Urinary bladder (tissue), 4 donors: ENCODE measurements at places on chromosomes 2 and 18. TPM values are rescaled to one million over a fixed set of nuclear protein-coding genes. Genes with fewer than 3 reads are reported as not detected.

DNA sequence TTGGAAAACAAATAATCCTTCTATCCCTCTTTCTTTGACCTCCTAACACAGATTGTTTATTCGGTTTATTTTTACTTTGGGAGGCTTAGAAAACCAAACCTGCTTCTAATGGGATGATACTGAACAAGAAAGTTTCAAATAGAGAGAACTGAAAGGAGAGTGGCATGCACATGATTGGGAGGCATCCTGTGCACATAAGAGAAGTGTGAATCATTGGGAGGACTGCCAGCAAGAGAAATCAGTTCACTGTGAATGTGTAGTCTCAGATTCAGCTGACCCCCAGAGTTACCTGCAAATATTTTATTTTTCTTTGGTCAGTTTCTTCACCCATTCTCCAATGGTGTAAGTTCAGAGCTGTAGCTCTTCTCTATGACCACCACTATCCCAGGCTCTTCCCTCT, 1363.2 kb upstream of the ACVR2A start:
- no peak for DNase-seq

DNA sequence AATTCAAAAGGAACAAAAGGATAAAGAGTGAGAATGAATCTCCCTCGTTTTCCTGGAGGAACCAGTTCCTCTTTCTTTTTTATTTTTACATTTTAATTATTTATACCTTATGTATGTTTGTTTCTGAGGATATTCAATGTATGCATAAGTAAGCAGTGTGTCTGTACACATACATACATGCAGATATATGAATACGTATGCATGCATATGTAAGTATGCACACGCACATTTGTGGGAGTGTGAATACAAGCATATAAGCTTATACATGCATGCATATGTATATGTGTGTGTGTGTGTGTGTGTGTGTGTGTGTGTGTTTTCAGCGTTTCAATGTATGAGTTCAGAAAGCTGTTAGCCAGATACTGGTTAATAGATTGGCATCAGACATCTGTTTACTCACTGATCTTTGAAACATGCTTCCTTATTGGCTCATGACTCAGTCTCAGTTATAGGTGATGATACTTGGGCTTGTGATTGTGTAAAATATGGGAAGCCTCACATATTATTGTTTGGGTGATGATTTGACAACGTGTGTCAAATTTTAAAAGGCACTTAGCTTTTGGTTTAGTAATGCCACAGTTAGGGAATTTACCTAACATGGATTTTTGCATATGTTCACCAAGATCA, 279.7 kb upstream of the TRIB2 start:
- no peak for DNase-seq

Gene EML6
- polyA plus RNA-seq = 1.4 TPM

DNA sequence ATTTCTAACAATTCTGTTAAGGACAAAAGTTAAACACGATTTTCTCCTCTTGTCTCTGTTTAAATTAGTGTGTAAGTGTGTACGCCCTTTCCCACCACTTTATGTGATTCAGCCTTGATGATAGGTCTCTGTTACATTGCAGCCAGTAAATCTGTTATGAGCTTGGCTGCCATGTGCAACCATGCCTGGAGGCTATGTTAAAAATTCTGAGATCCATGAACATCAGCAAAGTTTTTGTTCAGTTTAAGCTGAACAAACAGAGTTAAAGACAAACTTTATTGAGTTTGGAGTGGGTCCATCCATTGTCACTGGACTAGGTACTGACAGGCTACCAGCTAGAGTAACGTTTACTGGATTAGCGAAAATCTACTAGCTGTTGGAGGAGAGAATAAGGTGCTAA, 110.4 kb downstream of the NCKAP5 start:
- DNase-seq = no peak

Gene ADAM17
- 10.4 TPM for polyA plus RNA-seq

GRCh38 chr2:94622113-94622618, 249.1 kb upstream of the TEKT4 start:
- DNase-seq = no peak

- DNase-seq = no peak
Observed at GRCh38 chr2:84849271-84849952, 31.5 kb downstream of the TRABD2A start.

DNA sequence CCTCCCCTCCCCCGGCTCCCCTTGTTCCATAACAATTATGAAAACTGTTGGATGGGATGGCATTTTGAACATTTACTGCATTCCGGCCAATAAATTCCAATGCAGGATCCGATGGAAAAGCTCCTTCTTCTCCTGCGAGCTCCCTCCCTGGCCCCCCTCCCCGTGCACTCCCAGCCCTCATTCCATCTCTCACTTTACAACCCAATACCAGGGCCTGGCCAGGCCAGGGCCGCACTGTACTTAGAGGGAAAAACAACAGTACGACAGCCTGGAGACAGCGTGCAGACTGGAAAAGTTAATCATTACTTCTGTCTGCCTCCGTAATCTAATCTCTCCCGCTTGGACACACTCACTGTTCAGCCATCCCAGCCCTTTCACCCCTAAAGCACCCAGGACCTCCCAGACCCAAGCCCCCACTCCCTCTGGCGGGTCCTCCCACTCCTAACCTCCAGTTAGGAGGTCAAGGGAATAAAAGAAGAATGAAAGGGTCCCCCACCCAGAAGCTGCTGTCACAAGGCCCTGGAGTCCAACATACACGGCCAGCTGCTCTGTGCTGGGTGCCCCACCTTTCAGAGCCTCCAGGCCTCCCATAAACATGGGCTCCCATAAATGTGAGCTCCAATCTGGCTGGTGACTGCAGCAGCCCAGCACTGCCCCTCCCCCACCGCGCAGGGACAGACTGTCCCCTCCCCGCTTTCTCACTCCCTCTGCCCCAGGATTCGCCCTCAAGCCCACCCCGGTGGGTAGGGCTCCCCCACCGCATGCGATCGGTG, 20.6 kb downstream of the SMAD7 start:
- DNase-seq = no peak

DNA sequence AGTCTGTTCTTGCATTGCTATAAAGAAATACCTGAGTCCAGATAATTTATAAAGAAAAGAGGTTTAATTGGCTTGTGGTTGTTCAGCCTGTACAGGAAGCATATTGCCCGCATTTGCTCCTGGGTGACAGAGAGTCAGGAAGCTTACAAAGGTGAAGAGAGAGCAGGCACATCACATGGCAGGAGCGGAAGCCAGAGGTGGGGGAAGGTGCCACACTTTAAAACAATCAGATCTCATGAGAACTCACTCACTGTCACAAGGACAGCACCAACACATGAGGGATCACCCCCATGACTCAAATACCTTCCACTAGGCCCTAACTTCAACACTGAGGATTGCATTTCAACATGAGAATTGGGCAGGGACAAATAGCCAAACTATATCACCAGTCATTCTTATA, 124.8 kb upstream of the COL5A2 start:
- no peak for DNase-seq

Gene ZNF385B
- polyA plus RNA-seq = 0.47 TPM
